ENCODE measurements at places on chromosomes 16 and 17.

- peak; percentile 82 for DNase-seq
Observed at GRCh38 chr17:58335779-58336455, 7.3 kb upstream of the TSPOAP1 start.

DNA sequence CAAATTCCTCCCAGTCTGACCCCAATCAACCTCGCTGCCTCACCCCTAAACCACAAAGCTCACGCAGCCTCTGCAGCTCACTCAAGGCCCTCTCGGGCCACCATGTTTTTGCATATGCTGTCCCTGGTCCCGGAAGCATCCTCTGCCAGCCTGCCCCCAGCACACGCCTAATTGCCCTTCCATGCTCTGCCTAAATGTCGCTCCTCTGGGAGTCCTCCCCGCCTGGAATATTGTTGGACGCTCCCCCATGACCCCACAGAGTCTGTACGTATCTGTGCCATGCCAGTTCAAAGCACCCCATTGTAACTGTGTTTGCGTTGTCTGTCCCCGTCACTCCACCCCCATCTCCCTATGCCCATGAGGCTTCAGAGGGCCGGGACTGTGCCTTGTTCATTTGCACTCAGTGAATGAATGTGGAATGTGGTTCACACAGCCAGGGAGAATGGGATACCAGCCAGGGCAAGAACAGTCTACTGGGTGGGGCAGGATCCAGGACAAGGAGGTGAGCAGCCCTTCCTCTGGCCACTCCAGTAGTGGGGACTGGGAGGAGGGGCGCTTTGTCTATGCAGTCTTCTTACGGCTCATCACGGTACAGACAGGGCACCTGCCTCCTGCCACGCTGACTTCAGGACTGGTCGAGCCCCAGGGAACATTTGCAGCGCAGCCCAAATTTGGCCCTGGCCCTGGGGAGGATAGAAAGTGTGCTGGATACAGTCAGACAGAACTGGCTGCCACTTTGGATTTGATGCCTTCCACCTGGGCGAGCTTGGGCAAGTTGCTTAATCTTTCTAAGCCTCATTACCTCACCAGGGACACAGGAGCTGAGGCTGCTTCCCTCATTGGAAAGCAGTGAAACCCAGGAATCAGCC lies 48.5 kb downstream of the NOS2 start:
- DNase-seq, result no peak

GRCh38 chr17:77618731-77619130 lies 339.8 kb upstream of the TNRC6C start:
- no peak for DNase-seq

GRCh38 chr16:70683146-70683944 lies 2.5 kb downstream of the MTSS2 start:
- no peak for DNase-seq

GRCh38 chr16:49883076-49884014 lies 27.4 kb upstream of the ZNF423 start:
- DNase-seq, result no peak

- DNase-seq, result no peak
Observed at GRCh38 chr16:81708266-81709015, 70.7 kb upstream of the PLCG2 start.

DNA sequence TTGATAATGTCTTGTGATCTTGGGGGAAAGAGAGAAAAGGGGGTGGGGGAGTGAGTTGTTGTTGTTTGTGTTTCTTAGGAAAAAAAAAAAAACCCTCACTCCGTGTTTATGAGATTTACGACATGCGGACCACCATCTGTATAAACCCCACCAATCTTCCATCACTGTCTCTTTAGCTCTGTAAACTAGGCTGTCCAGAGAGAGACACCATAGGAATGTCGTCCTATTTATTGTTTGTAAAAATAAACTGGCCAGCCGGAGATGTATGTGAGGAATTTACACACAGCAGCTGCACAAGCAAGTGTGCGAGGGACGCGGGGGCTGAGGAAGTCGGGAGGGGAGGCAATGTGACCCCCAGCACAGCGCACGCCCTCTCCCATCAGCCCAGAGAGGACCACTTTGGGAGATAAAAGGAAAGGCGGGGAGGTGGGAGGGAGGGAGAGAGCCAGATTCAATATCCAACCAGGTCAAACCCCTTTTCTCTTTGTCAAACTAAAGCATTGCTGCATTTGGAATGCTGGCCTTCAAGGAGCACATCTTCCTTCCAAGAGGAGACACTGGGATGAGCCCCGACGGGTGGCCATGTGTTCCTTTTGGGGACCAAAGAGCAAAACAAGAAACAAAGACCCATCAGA lies 136.2 kb upstream of the SALL1 start:
- DNase-seq, result no peak

Data from CD4-positive, alpha-beta T cell treated with Interleukin-17A for 4 hours (primary cell).